ENCODE measurements at places on chromosomes 2 and 18. TPM values are rescaled to one million over a fixed set of nuclear protein-coding genes. Genes with fewer than 3 reads are reported as not detected.

DNA sequence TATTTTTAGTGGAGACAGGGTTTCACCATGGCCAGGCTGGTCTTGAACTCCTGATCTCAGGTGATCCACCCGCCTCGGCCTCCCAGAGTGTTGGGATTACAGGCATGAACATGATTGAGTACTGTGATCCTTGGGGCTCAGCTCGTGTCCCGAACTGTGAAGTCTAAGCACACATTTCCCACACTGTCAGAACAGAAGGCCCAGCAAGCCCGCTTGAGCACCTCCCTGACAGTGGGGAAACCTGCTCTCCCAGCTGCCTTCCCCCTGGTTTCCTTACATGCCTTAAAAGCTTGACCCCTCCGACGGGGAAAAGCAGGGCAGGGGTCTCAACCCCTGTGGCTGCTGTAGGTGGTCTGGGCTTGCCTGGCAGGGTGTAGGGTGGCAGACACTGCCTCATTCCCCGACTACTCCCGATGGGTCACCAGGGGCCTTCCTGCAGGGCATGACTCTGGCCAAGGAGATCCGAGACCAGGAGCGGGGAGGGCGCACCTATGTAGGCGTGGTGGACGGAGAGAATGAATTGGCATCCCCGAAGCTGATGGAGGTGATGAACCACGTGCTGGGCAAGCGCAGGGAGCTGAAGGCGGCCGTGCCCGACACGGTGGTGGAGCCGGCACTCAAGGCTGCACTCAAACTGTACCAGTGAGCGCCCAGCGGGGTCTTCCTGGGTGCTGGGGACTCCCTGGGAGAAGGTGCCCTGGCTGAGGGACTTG is 10.1 kb downstream of the VIL1 start:
- DNase-seq = no peak

- DNase-seq = no peak
Measured at GRCh38 chr18:21295101-21295500, 53.1 kb downstream of the GREB1L start.

DNA sequence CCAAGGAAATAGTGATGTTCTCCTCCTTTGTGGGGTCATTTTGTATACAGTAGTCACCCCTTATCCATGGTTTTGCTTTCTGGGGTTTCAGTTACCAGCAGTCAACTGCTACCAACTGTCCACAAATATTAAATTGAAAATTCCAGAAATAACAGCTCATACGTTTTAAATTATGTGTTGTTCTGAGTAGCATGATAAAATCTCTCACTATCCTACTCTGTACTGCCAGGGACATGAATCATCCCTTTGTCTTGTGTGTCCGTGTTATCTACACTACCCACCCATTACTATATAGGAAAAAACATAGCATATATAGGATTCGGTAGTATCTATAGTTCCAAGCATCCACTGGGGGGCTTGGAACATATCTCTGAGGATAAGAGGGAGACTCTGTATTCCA is 120.9 kb upstream of the DCC start:
- no peak for DNase-seq

SRD5A2 gene
- not detected for total RNA-seq

PCARE gene
- not detected for total RNA-seq

PLA2R1 gene
- total RNA-seq = not detected

Data from activated naive CD8-positive, alpha-beta T cell treated with anti-CD3 and anti-CD28 coated beads for 36 hours (primary cell).